ENCODE measurements at places on chromosomes 11 and 22.
A peak's percentile ranks its signal among the peaks of the same experiment; 100 is the strongest.

GRCh38 chr11:86720546-86720945 lies 48.1 kb upstream of the ME3 start:
- DNase-seq: no peak

DNA sequence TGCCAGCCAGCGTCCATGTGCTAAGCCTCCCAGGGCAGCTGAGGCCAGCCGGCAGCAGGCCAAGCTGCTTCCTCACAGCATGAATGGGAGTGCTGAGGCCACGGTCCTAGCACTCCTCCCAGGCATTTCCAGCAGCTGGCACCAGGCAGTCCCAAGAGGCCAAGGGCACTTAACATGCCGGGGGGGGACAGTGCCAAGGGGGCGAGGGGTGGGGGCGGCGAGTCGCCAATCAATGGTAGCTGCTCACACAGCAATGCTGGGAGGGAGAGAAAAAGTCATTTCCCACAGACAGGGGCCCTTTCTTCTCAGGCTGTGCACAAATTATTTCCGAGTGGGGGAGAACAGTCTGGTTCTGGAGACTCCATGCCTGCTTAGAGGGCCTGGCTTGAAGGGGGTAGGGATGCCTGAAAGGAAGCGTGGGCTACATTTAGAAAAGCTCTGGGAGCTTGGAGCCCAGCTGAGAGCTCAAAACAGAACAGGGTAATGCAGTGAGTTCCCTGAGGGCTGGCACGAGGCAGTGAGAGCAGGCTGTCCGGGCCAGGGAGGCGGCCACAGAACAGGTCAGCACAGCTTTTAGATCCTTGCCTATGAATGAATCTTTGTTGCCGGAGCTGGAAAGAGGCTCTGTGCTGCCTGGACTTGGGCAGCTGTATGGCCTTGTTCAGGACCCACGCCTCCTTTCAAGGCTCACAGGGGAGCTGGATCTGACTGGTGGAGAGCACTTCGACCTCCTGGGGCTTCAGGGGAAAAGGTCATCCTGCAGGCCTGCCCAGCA lies 14.4 kb upstream of the TBC1D10A start:
- no peak for DNase-seq

DNA sequence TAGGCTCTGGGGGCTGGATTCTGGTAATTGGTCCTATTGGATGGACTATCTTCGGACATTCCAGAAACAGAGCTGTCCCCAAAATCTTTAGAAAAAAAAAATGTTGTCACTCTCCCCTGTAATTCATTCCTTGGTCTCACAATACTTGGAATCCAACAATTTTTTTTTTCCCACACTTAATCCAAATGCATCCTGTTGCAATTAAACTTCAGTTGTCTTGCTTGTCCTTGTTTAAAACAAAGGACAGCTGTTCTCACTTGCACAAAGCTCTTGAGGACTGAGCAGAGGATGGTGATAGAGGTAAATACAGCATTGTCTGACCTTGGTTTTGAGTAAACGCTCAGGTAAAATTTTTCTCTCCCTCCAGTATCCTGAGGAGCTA lies 75.3 kb downstream of the SC5D start:
- DNase-seq: no peak

DNA sequence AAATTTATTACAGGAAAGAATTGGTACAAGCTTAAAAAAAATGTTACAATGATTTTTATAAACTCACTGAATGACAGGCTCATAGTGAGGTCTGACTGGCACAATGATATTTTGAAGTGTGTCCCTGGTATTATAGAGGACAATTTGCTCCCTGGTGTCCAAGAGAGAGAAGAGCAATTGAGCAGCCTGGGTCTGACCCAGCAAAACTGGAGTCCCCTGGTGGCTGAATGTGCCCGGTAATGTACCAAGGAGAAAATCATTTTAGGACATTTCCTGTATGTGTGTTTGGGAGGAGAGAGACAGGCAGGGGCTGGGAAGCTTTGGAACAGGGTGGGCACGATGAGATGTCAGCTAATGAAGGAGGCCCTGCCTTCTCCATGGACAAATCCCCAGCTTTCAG lies 125.3 kb downstream of the APOL5 start:
- no peak for DNase-seq

GRCh38 chr22:17698948-17699347 lies 60.4 kb downstream of the BCL2L13 start:
- DNase-seq: no peak

- no peak for DNase-seq
These were observed 512 bp upstream of the GRIA4 start for GRCh38 chr11:105609341-105609781.

GRCh38 chr22:36351921-36352802 lies 35.6 kb downstream of the MYH9 start:
- DNase-seq: peak; percentile 69

GRCh38 chr11:77381729-77382665 lies 80.5 kb upstream of the GDPD4 start:
- no peak for DNase-seq

DNA sequence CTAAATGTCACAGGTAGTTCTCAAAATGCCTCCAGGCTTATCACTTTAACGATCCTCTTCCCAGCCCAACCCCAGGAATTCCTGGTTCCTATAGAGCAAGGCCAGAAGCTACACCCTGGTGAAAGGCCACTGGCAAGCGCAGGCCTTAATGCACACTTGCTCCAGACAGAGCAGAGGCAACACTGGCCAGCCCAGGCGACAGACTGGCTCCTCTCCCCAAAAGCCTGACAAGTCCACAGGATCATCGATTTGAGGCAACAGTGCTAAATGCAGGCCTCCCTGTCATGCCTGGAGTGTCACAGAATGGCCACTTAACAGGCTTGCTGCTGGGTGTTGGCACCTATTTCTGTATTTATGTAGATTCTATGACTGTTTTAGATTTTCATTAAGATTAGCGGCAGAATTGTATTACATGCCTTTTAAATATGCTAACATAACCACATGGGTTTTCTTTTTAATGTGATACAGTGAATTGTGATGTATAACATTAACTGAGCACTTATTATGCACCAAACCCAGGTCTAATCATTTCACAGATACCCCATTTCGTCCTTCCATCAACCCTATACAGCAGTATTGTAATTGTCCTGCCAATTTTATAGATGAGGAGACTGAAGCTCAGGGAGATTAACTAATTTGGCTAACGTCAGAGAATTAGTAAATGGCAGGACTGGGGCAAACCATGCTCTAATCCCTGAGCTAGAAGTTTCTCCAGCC lies 38.6 kb downstream of the PACSIN2 start:
- no peak for DNase-seq

DNA sequence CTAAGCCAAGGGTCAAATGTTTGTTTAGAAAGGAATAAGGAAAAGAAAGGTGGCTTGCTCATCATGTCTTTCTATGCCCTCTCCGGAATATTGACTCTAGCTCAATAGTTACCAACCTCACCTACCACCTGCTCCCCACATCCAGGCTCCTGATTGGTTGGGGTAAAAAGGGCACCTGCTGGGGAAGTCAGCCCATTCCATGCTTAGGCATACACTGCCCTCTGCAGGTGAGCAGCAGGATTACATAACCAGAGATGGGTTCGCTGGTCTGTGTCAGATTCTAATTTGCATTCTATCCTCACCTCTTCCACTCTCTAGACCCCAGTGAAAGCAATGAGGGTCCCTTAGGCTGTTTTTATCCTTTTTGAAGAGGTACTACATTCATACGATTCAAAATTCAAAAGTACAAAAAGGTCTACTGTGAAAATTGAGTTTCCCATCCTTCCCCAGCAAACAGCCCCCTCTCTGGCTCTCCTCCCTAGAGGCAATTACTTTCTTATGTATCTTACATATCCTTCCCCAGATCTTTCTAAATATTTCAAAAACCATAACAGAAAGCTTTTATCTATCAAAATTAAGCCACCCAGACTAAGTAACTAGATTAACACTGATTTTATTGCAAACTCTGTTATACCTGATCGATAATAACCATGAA lies 98.0 kb upstream of the ASPHD2 start:
- DNase-seq: no peak

DNA sequence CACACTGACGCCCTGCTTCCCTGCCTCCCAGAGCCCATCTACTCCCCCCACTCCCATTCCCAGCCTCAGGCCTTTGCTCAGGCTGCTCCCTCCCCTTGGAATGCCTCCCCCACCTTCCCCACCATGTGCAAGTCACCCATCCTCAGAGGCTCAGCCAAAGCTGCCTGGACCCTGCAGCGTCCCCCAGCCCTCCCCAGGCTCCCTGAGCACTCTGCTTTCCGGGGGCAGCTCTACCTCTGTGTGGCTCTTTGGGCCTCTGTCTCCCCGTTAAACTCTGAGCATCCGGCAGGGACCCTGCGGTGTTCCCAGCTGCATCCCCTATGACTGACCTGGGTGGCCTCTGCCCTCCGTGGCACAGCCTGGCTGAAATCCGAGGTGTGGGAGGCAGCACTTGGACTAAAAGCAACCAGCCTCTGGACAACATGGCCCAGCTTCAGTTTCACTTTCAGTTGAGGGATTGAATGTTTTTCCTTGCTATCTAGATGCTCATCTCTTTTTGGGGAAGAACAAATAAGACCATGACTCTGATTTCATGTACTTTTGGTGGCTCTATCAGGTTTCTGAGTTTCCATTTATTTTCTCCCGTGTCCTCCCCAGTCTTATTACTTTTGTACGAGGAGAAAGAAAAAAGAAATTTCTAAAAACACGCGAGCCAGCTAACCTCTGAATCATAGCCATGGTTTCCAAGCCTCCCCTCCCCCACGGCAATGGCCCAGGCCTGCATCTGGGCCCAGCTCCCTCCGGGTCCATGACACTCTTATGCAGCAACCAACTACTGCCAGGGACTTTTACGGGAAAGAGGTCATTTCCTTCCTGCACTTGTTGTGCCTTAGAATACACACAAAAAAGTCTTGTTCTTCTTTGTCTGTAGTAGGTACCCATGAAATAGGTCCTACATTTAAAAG lies 3.8 kb downstream of the APOL3 start:
- no peak for DNase-seq

- DNase-seq: no peak
These were observed 22.3 kb downstream of the NTM start for GRCh38 chr11:131392528-131393255.

DNA sequence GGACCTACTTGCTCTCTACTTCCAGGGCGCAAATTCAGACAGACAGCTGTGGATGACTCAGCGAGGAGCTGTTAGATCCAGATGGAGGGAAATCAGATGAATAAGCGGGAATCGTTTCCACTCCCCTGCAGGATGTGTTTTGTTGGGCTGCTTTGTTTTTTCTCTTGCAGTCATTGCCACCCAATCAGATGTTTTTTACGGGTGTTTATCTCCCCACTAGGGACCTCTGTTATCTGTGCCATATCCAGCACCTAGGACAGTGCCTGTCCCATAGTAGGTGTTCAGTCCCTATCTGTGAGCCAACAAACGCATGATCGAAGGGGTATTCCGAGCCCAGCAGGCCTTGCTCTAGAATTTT lies 51.1 kb upstream of the PARVG start:
- DNase-seq: no peak

DNA sequence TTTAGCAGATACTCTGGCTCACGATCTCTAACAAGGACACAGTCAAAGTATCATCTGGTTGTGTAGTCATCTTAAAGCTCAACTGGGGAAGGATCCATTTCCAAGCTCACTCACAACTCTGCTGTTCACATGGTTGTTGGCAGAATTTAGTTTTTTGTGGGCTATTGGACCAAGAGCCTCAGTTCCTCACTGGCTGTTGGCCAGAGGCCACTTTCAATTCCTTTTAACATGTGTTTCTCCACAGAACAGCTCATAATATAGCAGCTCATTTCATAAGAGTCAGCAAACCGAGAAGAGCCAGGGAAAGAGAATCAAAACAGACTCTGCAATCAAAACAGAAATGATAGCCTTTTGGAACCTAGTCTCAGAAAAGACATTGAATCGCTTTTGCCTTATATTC lies 22.6 kb downstream of the IZUMO1R start:
- DNase-seq: peak; percentile 6

GRCh38 chr11:76524919-76525318 lies 80.1 kb downstream of the EMSY start:
- peak; percentile 50 for DNase-seq

DNA sequence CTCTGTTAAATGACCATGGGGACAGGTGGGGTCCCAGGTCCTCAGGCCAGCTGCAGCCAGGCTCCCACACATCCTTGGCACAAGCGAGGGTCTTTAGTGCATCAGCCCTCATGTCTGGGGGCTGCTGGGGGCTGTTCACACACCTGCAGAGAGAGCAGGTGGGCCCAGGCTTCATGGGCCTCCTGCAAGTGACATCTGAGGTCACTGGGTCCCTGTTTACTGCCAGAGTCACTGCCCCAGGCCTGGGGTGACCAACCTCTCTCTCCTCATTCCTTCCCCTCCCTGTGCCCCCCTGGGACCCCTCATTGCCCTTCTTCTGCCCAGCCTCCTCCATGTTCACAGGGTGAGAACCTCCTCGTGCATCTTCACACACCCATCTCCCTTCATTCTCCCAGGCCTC lies 92.4 kb downstream of the RTL6 start:
- no peak for DNase-seq

GRCh38 chr11:849104-849824 lies 6.6 kb downstream of the TSPAN4 start:
- no peak for DNase-seq

DNA sequence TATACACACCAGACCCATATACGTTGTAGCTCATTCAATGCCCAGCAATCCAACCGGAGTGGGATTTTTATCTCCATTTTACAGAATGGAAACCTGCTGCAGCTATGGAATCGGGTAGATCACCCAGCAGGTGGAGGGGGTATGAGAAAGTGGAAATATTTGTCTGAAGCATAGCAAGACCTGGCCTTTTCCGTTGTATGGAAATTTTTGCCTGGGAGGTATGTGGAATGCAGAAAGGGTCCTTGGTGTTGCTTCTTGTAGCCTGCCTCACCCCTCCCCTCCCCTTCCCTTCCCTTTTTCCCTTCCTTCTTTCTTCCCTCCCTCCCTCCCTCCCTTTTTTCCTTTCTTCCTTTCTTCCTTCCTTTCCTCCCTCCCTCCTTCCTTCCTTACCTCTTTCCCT lies 15.2 kb downstream of the TSPAN18 start:
- DNase-seq: no peak

DNA sequence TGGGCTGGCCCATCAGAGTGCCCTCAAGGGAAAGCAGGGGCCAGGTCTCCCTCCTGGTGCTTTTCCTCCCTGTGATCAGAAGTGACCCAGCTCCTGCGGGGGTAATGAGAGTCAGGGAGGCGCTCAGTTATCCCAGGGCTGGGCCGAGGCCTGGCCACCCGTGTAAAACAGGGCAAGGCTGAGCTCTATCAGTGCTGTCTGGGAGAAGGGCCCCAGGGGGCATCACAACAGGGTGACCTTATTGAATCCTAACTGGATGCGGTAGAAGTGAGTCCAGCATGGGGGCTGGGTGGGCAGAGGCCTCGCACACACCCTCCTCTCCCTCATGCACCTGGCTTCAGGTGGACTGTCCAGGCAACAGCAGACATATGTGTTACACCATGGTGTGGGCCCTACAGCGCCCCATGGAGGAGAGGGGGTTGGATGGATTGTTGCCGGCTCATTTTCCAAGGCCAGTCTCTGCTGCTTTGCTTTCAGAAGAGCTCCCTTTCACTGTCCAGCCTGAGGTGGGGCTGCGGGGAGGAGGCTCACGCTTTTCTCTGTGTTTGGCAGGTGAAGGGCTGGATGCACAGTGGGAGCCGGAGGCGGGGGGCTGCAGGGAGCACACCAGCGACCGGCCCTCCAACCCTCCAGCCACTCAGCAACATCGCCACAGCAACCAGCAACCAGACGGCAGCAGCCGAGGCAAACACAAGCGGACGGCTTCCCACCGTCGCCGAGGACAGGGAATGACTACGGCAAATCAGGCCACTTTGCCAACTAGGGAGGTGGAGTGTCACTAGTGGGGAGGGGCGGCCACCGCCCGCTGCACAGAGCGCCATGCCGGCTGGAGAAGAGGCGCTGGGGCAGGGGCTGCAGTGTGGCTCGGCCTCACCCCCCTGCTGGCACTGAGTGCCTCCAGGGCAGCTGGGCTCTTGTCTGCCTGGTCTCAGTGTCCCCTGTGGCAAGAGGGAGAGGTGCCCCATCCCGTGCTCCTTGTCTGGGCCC lies 24.7 kb downstream of the GNAZ start:
- no peak for DNase-seq

Measured in PC-9 (cell line).